ENCODE measurements at places on chromosomes 6 and 20. TPM values are rescaled to one million over a fixed set of nuclear protein-coding genes. Genes with fewer than 3 reads are reported as not detected.

DNA sequence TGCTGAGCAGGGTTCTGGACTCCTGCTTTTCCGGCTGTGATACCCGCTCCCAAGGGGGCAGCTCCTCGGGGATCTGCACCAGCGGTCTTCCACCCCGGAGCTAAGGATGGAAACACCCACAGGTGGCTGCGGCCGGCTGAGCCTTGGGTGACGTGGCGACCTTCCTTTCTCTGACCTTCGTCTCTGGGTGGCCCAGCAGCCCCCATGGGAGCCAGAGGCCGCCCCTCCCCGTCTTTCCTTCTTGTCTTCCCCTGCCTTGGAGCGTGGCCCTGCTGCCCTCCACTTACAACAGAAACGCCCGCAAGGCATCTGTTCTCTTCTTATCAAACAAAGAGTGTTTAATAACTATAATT, 405.7 kb downstream of the TAF4 start:
- no peak overlapping the region for H3K27ac ChIP-seq
- no peak overlapping the region for H3K4me3 ChIP-seq
- no peaks in the 10 kb centered on the region for H3K36me3 ChIP-seq
- no peaks in the 10 kb centered on the region for H3K27me3 ChIP-seq
- H3K4me1 ChIP-seq = no peaks in the 10 kb centered on the region

DNA sequence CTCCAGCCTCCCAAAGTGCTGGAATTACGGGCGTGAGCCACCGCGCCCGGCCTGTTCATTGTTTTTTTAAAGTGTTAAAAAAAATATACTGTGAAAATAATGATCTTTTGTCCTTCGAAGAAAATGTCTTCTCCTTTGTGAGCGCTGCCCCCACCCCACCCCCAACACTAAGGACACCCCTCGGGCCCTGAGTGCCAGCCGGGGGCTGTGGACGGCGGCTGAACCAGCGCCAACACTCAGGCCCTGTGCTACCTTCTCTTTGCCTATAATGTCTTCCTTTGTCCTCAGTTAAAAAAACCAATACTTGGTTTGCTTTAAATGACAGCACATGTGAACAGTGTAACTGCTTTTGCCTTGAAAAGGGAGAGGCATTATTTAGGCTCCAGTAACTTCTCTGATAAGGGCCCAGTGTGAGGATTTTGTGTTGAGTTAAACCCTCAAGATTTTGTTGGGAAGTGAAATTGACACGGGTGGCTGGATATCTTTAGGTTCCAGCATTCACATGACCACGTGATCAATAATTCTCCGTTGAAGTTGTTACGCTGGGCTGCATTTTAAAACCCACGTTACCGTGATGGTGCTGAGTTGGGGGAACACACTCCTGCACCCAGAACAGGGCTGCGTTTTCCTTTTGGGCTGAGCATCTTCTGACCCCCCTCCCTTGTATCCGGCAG, 9.5 kb upstream of the ADRM1 start:
- no peak overlapping the region for H3K4me3 ChIP-seq
- H3K27me3 ChIP-seq = no peaks in the 10 kb centered on the region
- no peak for DNase-seq
- peaks cover 11% of the 10 kb centered on the region for H3K36me3 ChIP-seq
- no peak overlapping the region for H3K27ac ChIP-seq

- H3K27ac ChIP-seq = peak overlapping the region; percentile 30
- DNase-seq = no peak
- no peaks in the 10 kb centered on the region for H3K4me1 ChIP-seq
- H3K4me3 ChIP-seq = no peak overlapping the region
These were observed 11.6 kb upstream of the NQO2 start for GRCh38 chr6:2988094-2988425.

DNA sequence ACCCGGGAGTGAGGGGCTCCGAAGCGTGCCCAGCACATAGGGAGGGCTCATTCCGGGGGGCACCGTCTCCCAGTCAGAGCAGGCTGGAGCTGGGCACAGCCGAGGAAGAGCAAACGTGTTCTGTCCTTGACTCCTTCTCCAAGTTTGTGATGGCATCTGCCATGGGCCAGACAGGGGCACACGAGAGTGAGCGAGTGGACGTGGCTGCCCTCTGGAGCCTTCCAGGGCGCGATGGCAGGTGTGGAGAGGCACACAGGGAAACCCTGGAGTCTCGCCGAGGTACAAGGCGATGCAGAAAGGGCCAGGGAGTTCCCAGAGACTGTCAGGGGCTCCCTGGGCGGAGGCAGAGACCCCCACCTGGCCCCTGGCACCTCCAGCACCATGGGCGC, 9.9 kb upstream of the GATA5 start:
- H3K4me3 ChIP-seq = no peak overlapping the region
- no peak overlapping the region for H3K27ac ChIP-seq
- no peaks in the 10 kb centered on the region for H3K4me1 ChIP-seq
- no peak for DNase-seq
- no peaks in the 10 kb centered on the region for H3K27me3 ChIP-seq
- H3K36me3 ChIP-seq = no peaks in the 10 kb centered on the region

DNA sequence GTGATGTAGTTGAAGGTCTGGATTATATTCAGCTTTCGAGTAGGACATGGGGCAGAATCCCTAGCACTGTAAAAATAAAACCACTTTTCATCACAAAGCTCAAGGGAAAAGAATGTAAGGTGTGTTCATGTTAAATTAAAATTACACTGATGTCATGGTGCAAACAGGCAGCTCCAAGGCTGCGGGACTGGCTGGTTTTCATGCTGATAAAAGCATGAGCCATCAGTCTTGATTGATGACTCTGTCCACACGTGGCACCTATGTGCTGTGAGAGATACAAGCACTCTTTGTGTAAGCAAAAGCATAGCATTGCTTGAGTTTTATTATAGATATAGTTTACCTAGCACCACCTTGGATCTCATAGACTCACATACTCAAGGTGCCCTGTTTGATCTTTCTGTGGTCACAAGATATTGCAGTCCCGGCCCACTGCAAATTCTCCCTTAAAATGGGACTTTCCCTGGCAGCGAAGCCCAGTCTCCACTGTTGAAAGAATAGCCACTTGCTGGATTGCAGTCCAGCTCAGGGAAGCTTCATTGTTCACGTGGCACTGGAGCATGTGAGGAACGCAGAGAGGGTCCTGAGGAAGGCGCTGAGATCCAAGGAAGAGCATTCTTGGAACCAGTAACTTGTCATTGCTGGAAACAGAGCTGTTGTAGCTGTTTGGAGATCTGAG, 90.6 kb downstream of the TIAM2 start:
- H3K27me3 ChIP-seq = no peaks in the 10 kb centered on the region
- H3K36me3 ChIP-seq = no peaks in the 10 kb centered on the region
- H3K4me1 ChIP-seq = peaks cover 3% of the 10 kb centered on the region
- H3K27ac ChIP-seq = no peak overlapping the region
- no peak overlapping the region for H3K4me3 ChIP-seq

DNA sequence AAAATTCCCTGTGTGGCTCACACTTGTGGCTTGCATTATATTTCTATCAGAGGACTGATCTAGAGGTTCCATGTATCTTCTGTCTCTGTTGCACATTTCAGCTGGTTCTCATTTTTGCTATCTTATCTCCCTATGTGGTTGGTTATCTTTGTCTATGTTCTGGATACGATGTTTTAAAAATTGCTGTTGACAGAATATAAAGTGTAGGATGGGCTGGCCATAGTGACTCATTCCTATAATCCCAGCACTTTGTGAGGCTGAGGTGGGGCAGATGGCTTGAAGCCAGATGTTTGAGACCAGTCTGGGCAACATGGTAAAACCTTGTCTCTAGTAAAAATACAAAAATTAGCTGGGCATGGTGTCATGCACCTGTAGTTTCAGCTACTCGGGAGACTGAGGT, 9.9 kb upstream of the ULBP3 start:
- no peaks in the 10 kb centered on the region for H3K4me1 ChIP-seq
- H3K27me3 ChIP-seq = no peaks in the 10 kb centered on the region
- no peaks in the 10 kb centered on the region for H3K36me3 ChIP-seq
- H3K27ac ChIP-seq = no peak overlapping the region
- DNase-seq = no peak

DNA sequence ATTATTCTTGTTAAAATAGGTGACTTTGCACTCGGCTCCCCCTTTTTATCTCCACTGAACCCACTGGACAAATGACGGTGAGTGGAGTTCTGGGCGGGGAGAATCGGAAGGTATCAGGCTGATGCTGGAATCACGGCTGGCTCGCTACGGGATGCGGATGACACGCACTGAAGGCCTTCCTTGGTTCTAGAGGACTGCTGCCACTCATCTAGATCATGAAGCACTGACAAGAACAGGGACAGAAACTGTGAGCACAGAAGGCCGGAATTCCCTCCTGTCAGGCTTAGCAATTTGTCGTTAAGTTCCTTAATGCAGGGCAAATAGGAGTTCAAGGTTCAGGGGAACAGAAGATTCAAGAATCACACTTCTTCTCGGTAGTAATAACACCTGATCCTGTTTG, 89.9 kb upstream of the MPC1 start:
- no peak overlapping the region for H3K4me3 ChIP-seq
- no peaks in the 10 kb centered on the region for H3K4me1 ChIP-seq
- H3K36me3 ChIP-seq = no peaks in the 10 kb centered on the region
- H3K27me3 ChIP-seq = no peaks in the 10 kb centered on the region

DNA sequence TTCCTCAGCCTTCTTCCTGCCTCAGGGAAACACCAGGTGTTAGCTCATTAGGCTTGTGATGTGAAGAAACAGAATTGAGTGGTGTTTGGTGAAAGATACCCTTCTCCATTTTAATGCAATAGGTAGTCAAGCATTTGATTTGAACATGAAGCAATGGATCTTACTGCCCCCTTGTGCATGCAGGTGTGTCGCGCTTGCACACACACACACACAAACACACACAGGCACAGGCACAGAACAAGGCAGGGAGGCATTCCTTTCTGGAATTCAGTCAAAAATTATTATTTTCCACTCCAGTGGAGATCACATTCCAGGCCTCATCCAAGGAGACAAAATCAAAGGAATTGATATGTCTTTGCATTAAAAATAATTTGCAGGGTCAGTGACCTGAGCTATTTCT, 667.0 kb upstream of the MARCKS start:
- H3K4me1 ChIP-seq = no peaks in the 10 kb centered on the region
- H3K27ac ChIP-seq = no peak overlapping the region
- no peaks in the 10 kb centered on the region for H3K27me3 ChIP-seq
- no peaks in the 10 kb centered on the region for H3K36me3 ChIP-seq
- DNase-seq = no peak
- no peak overlapping the region for H3K4me3 ChIP-seq

DNA sequence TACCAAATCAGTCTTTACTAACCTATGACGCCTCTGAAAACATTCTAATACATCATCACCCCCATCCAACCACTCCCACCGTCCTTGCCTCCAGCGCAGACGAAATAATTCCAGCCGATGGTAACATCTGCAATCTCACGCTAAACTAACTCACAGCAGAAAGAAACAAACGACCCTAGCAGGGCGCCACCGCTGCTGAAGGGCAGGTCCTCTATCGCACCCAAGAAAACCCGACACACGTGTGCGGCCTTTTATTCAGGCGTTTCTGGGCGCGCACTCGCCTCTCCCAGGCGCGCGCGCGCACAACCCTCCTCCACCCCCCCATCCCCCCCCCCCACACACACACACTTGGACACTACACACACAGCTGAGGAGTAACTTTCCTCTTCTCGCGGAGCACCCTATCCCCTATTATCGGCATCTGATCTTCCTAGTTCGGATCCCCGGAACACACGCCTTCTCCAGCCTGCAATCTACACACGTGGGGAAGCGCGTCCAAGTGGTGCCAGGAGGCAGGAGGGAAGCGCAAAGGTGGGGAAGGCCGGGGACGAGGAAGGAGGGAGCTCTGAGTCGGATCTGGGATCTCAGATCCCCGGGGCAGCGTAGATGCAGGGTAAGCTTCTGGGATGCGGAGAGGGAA, 1.4 kb downstream of the GFOD1 start:
- H3K27ac ChIP-seq = no peak overlapping the region
- peak; percentile 77 for DNase-seq
- H3K4me3 ChIP-seq = peak overlapping the region; percentile 56
- H3K36me3 ChIP-seq = no peaks in the 10 kb centered on the region

GRCh38 chr6:12241493-12242175, 48.5 kb upstream of the EDN1 start:
- H3K27ac ChIP-seq = no peak overlapping the region
- no peaks in the 10 kb centered on the region for H3K4me1 ChIP-seq
- H3K4me3 ChIP-seq = no peak overlapping the region
- DNase-seq = no peak
- H3K36me3 ChIP-seq = no peaks in the 10 kb centered on the region
- H3K27me3 ChIP-seq = peaks cover 2% of the 10 kb centered on the region

- no peak overlapping the region for H3K4me3 ChIP-seq
- DNase-seq = peak; percentile 2
- no peak overlapping the region for H3K27ac ChIP-seq
- H3K36me3 ChIP-seq = no peaks in the 10 kb centered on the region
These were observed 4.6 kb downstream of the SLC2A4RG start for GRCh38 chr20:63744158-63744557.

Gene ESR1
- total RNA-seq = 12.3 TPM

Gene EDN1
- total RNA-seq = 10.0 TPM

Gene NMBR
- 0.45 TPM for total RNA-seq

Gene MDN1
- total RNA-seq = 37.1 TPM

Gene C20orf202
- total RNA-seq = 0.54 TPM
